ENCODE measurements at places on chromosomes 6 and 20.

DNA sequence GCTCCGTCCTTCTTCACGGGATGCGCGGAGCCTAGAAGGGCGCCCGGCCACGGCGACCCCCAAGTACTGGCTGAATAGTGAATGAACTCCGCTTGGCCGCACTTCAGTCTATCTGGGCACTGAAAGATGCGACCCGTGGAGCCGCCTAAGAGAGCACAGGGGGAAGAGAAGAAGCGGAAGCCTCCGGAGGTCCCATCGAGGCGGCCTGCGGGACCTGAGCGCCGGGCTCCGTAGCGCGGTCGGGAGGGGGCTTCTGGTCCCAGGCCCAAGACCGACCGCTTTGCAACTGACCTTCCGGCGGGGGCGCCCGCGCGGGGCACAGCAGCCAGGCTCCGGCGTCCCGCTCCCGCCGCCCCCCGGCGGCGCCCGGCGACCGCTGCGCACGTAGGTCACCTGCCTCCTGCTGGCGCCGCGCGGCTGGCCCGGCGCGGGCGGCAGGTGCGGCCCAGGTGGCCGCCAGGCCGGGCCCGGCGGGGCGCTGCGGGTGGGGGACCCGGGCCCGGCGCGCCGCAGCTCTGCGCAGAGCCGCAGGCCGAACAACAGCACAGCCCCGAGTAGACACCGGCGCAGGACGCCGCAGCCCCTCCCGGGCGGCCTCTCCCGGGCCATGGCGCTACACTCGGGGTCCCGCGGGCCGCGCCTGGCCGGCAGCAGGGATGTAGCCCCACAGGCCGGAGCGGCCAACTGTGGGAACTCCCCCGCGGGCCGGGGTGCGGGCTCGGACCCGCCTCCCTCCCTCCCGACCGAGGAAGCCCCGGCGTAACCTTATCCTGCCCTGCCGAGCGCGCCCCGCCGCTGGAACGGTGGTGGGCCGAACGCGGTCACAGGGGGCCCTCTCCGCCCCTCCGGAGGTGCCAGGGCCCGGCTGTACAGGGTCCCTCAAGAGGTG lies at the start of gene METTL24:
Gene METTL24, minus strand, starts transcription at position 686 of the 889 bp plus-strand sequence. Its CDS starts 77 bp downstream, at position 609.
- no peak for DNase-seq

GRCh38 chr6:56949265-56949664 lies 5.6 kb upstream of the BEND6 start:
- DNase-seq, result no peak

- no peak for DNase-seq
Observed at GRCh38 chr20:1661542-1662299, 4.1 kb upstream of the SIRPG start.

DNA sequence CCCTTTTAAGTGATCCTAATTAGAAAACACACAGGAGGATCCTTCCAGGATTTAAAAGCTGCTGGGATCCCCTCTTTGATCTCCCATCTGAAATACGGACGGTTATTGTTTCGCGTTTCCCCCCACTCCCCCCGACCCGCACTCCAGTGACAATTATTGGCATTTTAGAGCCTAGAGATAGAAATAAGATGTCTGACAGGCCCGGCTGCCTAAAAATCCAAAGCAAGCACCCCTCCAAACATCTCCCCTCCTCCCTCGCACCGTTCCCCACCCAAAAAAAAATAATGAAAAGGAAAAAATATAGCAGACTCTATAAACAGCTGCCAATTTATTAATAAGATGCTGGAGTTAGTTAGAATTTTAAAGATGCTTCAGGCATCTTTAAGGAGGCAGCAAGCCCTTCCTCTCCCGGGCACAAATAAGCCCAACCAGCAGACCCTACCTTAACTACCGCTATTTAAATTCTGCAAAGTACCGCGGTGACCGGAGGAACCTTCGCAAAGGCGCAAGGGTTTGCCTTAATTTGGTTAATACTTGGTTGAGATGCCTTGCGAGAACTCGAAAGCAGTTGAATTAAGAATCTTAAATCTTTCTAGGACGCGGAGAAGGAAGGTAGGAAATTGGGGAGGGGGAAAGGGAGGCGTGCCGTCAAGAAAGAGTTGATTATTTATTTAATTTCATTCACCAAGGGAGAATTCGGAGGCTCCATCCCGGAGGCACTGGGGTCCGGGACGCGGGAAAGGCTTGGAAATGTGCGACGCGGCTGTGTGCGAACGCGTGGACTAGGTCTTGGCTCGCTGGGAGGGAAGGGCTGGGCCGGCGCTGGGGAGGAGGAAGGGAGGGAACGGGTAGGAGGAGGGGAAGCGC lies 1.5 kb upstream of the ISM1 start:
- DNase-seq, result no peak

GRCh38 chr6:30077218-30077617 lies 1.6 kb upstream of the RNF39 start:
- DNase-seq, result no peak

DNA sequence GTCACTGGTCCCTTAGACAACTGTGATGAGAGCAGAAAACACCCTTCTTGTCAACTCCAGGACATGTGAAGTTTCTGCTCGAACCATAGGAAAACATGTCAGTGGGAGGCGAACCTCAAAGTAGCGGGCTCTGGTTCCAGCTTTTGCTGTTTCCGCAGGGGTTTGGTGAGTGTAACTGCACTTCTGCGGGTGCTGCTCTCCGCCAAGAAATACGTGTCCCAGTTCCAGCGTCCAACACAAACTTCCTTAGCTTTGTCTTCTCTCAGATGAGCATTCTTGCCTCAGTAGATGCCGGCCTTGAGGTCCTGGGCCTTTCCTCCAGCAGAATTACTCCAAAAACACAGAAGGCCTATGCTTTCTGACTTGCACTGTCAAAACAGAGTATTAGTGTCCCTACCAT lies 156.3 kb downstream of the FNDC1 start:
- DNase-seq, result no peak

GRCh38 chr20:47642624-47643023 lies 140.9 kb downstream of the NCOA3 start:
- DNase-seq, result no peak

DNA sequence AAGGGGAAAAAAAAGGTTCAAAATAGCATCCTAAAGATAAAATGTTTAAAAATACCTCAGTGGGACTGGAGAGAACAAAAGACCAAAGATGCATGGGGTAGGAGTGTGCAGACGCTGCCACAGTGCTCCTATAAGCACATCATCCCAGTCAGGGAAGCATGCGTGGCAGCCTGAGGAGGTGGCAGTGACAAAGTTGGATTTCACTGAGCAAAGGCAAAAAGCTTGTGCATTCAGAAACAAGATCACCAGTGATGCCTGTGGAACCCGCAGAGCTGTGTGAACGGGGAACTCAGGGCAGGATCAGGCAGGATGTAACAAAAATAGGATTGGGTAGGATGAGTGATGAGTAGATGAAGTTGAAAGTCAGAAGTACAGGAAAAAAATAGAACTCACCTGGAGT lies 116.1 kb downstream of the RIMS1 start:
- no peak for DNase-seq

DNA sequence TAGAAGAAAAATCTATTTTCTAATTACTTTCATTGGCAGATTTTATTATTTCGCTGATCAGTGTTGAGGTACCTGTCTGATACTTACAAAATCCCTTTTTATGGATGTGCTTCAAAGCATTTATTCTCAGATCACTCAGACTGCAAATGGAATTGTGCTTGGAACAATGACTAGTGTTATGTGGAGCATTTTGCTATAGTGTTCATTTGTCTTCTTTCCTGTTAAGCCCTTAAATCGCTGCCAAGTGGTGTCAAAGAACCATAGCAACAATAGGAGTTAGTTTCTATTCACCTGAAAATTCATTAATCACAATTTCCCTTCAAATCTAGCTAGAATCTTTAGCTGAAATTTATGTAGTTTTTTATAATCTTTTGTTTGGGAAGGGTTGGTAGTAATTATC lies 29.8 kb downstream of the SMPDL3A start:
- no peak for DNase-seq

DNA sequence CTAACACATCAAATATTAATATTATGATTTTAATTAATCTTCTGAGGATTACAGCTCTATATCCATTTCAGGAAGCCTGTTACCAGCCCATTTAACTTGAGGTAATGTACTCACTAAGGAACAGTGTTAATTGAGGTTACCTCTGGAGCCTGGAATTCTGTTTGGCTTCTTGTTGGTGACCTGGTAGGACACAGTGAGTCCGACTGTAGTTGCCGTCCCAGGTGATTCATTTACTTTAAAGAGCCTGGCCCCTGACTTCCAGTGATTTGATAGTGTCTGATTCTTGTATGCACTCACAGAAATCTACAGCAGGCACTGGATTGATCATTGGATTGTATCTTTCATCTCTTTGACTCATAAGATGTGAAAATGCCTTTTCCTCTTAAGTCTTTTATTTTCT lies 34.0 kb downstream of the IGF2R start:
- DNase-seq, result no peak
